ENCODE measurements at places on chromosomes 1 and 21.

- DNase-seq, result no peak
Observed at GRCh38 chr1:114157275-114157660, 3.6 kb upstream of the SYT6 start.

GRCh38 chr21:45973475-45974072, 8.0 kb upstream of the COL6A1 start:
- peak; percentile 67 for DNase-seq

GRCh38 chr1:117679868-117680267, 74.0 kb downstream of the TENT5C start:
- no peak for DNase-seq

DNA sequence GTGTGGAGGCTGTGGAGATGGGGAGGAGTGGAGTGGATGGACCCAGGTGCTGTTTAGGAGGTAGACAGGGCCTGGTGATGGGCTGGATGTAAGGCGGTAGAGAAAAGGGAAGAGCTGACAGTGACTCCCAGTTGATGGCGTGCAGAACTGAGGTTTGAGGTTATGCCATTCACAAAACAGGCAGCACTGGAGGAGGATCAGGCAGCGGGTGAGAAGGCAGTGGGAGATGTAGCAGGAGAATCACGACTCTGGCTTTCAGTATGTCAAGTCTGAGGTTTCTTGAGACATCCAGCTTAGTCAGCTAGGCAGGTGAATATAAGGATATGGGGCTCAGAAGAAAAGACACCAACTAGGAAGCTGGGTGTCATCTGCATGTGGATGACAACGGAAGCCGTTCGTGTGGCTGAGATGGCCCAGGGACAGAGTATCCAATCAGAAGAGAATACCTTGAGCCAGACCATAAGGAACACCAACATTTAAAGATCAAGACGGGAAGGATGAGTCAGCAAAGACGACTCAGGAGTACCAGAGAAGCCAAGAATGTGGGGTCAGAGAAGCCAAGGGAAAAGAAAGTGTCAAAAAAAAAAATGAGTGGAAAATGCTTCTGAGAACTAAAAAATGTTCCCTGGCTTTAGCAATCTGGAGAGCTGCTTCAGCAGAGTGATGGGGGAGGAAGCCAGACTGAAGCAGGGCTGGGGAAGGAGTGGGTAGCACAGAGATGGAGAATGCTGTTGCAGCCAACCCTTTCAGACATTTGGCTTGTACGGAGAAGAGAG, 15.2 kb downstream of the LRRN2 start:
- DNase-seq, result no peak

GRCh38 chr1:93022580-93022979, 56.5 kb upstream of the MTF2 start:
- no peak for DNase-seq

- peak; percentile 44 for DNase-seq
Observed at GRCh38 chr1:111615870-111616715, 3.5 kb upstream of the RAP1A start.

DNA sequence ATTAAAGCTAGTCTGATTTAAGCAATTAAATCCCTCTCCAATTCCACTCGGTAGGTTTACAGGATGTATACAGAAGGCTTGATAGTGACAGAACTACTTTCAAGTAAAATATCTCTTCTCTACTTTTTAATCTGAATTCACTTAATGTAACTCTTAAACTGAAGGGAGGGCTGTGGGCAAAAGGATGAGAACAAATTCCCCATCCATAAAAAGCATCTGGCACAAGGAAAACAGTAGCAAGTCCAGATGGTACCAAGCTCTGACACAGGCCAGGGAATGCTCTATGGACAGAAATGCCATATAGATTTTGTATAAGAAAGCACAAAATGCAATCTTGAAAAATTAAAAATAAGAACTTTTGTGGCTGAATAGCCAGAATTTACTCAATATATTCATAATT, 53.1 kb upstream of the USH2A start:
- no peak for DNase-seq

- DNase-seq, result no peak
Observed at GRCh38 chr1:189021577-189021976, 1456.1 kb downstream of the BRINP3 start.

GRCh38 chr1:7471836-7472235, 299.3 kb upstream of the VAMP3 start:
- no peak for DNase-seq

- peak; percentile 71 for DNase-seq
Observed at GRCh38 chr1:185238447-185238846, 78.6 kb downstream of the IVNS1ABP start.

DNA sequence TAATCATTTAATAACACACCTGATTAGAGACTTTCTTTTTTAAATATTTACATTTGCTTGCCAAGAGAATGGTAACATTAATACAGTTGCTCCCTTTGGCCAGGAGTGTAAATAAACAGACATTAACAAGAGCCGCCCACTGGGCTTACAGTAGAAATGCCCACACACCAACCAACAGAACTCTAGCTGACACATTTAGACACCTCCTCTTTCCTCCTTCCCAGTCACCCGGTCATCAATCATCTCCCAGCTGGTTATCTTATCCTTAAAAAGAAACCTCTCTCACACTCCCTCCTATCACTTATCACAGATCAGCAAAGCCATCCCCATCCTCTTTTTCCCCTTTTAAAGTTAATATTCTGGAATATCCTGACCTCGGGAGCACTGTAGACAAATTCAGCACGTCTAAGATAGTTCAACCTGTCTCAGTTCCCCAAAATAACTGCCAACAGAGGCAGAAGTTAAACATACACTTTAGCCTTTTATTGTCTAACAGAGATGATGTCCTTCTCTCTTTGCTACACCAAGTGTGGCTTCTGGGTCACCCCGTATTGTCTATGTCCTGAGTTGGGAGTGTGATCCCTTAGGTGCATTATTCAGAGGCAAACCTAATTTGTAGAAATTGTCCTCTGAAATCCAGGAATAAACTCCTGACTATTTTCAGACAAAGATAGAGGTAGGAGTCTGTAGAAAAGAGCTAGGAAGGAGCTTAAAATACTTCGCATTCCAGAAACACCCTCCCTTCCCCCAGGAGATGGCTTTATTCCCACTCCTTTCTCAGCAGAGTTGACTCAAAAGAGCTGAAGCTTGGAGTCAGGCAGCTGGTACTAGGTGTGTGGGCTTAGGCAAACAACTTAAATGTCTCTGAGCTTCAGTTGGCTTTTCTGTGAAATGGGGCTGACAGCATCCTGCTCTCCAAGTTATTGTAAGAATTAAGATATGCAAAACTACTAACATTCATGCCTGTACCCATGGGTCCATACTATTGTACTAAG, 8.8 kb downstream of the MYCL start:
- DNase-seq, result peak; percentile 49

GRCh38 chr1:37945743-37946702, 830 bp downstream of the INPP5B start:
- DNase-seq, result peak; percentile 57

GRCh38 chr1:48939828-48940227, 163.1 kb upstream of the BEND5 start:
- DNase-seq, result no peak

GRCh38 chr1:1997576-1997975, 6.0 kb downstream of the CFAP74 start:
- no peak for DNase-seq

DNA sequence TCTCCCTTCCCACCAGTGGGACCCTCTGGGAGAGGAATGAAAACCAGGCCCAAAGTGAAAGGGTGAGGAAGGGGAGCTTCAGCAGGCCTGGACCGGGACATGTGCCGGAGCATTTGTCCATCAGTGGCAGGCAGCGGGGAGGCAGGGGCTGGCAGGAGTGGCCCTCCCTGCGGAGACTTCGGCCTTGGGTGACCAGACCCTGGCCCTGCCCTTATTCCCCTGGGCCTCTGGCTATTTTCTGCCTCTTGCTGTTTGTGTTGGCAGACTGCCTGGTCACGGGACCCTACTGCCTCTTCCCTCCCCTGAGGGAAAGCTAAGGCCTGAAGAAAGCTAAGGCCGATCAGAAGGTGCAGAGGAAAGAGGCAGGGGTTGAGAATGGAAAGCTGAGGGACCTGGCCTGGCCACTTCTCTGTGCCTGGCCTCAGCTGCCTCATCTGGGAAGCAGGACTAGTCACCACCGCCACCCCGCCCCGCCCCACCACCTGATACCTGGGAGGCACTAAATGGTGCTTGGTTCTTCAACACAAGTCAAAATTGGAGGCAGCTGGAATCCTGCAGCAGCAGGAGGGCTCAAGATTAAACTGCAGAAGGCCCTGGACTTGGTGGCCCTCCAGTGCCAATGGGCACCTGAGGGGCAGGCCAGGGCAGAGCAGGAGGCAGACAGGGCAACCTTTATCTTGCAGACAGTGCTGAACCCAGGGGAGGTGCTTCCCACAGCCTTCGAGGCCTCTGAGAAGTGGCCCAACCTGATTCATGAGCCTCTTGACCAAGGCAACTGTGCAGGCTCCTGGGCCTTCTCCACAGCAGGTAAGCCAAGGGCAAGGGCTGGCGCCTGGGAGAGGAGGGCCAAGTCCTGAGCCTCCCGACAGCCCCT, 7.9 kb downstream of the TINAGL1 start:
- DNase-seq, result no peak

DNA sequence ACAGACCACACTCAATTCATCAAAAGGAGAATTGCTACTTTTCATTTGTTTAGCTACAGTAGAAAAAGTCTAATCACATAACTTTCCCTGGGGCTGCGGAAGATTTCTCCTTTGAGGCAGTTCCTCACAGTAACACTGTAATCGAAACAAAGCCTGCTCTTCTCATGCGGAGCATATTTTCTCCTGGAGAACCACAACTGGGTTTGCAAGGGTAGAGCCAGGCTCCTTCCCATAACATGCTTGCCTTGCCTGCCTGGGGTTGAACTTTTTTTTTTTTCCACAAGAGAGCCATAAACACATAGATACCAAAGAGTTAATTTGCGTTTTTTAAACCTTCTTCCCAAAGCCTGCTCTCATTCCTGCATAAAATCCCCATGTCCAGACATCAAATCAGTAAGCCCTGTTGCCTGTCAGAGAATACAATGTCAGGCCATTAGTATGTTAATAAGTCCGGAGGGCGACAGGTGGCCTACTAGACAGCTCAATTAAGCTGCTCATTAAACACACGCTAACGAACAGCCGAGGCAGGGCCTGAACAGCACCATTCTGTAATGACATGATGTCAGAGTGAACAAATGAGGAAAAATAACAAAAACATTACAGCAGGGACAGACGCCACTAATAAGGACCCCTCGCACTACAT, 107.1 kb upstream of the OLIG2 start:
- no peak for DNase-seq

DNA sequence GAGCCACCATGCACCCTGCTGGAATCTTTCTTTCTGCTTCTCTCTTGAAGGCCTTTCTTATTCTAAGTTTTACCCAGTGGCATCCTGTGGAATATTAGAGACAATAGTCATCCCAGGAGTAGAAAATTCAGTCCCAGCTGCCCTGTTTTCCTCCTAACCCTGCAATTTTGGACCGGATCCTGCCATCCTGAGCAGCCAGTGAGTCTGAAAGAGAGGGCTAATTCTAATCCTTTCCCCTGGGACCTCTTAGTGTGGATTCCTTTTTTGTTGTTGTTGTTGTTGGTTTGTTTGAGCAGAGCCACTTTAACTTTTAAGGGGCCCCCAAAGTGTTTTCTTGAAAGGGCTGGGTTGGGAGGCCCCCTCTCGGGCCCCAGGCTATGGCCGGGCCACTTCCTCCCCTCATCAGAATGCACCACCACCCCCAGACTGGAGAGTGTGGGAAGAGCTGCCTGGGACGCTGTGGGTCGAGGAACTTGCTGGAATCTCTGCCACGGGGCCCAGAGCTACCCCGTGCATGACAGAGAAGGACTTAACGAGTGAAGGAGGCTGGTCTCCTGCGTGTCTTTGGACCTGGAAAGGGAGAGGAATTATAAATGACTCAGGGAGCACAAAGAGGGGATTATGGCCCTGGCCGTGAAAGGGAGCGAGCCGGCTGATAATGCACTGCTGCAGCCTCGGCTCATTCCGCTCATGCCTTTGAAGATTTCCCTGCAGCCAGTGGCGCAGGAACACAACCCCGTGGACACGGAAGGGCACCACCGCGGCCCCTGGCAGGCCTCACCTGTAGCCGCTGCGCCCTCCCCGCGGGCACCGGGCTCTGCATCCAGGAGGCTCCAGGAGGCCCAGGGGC, 81.0 kb upstream of the AKT3 start:
- no peak for DNase-seq

- DNase-seq, result no peak
Observed at GRCh38 chr1:174036204-174036603, 14.0 kb upstream of the RC3H1 start.

DNA sequence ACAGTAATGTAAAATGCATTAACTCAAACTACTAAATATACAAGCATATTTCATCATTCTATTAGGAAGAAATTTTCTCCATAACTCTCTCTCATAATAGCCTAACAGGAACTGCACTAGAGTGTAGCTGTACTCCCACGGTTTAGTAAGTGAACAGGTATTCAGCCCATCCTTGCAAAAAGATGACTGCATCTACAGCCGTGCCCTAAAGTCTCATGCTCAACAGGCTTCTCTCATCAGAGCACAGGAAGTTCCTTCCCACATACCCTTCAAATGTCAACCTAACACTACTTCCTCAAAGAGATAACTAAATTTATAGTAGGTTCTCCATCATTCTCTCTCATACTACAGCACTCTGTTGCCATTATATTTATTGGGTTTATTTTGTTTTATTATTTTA, 251.6 kb downstream of the AKT3 start:
- peak; percentile 29 for DNase-seq

- no peak for DNase-seq
Observed at GRCh38 chr1:14724246-14724645, 125.8 kb downstream of the KAZN start.

DNA sequence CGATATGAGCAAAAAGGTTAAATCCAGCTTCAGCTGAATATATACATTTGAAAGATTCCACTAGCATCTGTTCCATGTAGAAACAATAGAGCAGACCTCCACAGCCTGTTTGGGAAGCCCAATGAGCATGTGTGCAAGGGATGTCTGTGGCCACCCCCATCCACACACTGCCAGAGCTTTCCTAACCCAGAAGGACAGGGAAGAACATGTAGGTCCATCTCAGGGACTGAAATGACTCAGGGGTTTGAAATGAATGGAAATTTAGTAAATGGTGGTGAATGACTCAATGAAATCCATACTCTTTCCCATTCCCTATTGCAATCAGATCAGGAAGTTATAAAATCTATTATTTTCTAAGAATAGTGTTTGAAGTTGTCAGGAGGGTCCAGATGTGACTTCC, 397.2 kb downstream of the DUSP10 start:
- DNase-seq, result no peak

DNA sequence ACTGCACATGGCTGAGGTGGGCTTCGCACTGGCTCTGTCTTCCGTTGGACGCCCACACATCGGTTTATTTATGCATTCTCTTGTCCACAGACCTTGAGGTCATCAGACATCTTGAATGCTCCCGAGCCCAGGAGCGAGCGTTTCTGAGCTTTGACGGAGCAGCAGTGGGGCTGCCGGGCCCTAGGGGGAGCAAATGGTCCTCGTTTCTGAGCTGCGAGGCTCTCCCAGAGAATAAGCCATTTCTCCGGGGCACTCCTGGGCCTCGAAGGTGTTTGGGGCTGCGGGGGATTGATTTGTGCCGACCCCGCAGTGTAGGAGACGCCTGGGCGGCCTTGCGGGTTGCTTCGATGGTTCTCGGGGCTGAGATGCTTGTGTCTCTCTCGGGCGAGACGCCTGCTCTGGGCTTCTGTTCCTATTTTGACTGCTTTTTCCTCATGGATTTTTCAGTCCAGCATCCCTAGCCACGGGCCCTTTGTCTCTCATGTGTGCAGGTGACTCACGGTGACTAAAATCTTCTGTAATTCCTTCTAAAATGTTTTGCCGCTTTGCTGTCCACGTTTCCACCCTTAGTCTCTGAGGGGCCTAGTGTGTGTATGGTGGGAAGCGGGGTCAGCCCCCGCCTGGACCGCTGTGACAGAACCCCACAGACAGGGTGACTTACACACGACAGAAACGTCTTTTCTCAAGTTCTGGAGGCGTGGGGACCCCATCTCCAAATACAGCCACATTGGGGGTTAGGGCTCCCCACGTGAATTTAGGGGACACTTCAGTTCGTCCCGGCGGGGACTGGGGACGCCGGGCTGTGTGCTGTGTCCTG, 62.1 kb downstream of the FAAP20 start:
- DNase-seq, result peak; percentile 48
